ENCODE measurements at places on chromosomes 11 and 22.

DNA sequence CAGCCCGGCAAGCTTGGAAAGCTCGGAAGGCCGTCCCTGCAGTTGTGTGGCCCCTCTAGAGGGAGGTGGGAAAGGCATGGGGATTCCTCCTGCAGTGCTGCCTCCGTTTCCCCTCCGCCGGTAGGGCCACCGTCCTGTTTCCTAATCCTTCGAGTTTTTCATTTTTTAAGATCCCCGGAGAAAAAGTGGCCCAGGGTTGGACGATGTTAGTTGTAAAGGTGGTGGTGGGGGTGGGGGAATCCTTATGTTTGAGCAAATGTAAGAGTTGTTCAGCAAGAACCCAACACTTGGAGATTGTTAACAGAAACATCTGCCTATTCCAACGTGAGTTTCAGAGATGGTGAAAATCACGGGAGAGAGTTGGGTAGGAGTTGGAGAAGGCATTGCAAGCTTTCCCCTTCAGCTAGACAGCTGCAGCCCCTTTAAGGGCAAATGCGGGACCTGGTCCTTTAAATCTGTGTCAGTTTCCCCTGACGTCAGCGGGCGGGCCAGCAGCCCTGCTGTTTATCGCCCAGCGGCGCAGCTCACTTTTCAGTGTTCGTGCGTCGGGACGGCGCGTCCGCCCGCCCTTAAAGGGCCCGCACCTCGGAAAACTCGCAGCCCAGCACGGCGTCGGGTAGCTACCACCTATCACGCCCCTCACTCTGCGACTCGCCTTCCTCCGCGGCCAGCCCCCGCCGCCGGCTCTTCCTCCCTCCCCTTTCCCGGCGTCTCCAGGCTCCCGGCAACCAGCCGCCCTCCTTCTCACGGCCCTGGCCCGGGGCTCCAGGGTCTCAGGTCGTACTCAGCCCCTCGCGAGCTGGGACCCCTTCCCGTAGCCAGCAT is at the start of gene SIDT2:
TSS of gene SIDT2 (plus strand) at position 534 of the 825 bp plus-strand sequence. CDS start 521 bp downstream, outside the sequence.
- peak; percentile 98 for DNase-seq

DNA sequence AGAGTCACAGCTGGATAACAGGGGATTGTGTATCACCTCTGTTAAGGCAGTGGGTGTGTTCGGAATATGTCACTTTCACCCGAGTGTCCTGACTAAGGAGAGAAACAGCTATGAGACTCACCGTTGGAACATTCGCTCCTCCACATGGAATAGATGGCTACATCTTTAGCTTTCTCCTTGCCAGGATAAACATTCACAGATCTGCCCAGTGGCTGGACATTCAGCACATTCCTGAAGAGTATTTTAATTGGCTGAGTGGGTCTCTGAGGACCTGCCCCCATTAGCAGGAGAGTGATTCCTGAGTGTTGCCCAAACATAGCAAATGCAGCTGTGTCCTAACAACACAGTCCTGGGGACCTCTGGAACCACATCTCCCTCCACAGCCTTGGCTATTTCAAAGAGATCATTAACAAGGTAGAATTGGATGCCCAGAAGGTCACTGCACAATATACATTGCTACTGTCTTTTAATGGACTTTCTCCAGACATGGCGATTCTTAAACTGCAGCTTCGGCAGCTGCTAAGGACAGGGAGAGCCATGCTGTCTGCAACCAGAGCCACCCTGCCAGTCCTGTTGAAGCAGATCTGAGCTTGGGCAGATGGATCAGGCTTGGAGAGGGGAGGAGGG is 435.0 kb upstream of the CADM1 start:
- no peak for DNase-seq

DNA sequence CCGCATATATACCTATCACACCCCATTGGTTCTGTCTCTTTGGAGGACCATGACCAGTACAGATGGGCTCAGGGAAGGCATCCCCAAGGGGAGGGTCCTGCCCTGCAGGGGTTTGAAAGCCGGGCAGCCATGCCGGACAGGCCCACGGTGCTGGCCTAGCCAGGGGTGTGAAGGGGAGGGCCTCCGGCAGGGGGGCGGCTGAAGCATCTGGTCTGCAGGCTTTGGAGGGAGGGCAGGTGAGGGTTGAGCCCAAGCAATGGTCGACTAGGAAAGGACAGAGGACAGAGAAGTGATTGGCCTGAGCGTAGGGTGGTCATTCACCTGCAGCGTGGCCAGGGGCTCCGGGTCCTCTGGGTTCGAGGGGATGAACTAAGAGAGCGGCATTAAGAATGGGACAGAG is 11.2 kb upstream of the CTSD start:
- DNase-seq = no peak

DNA sequence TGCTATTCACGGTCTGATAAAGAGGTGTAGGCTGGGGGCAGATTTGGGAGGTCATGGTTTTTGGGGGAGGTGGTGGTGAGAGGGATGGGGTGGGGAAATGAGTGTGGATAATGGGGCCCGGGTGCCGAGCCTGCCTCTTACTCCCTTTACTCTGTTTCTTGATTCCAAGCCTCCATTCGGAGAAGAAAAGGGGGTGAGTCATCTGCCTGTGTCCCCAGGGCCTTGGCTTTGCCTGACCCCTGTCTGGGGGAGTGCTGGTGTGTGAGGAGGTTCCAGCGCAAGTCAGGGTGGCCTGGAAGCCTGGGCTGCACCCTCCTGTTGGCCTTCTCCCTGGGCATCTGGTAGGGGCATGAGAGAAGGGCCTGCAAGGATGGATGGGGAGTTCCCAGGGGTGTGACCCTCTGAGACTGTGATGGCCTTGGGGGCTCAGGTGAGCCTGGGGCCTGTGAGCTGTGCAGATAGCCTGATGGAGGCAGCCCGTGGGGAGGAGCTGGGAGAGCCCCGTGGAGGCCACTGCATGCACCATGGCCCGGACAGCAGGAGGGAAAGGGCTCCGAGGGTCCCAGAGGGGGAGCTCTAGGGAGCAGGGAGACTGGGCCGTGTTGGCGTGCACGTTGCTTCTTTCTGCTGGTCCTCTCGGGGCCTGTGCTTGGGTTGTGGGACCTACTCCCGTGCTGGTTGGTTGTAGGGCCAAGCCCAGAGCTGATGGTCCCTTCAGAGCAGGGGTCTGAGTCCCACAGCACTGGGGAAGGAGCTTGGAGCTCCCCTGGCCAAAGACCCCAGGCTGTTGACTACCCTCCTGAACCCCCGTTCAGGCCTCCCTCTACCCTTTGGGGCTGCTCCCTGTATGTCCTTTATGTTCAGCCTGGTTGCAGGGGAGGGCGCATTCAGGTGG is 26.3 kb upstream of the ACR start:
- DNase-seq = no peak

DNA sequence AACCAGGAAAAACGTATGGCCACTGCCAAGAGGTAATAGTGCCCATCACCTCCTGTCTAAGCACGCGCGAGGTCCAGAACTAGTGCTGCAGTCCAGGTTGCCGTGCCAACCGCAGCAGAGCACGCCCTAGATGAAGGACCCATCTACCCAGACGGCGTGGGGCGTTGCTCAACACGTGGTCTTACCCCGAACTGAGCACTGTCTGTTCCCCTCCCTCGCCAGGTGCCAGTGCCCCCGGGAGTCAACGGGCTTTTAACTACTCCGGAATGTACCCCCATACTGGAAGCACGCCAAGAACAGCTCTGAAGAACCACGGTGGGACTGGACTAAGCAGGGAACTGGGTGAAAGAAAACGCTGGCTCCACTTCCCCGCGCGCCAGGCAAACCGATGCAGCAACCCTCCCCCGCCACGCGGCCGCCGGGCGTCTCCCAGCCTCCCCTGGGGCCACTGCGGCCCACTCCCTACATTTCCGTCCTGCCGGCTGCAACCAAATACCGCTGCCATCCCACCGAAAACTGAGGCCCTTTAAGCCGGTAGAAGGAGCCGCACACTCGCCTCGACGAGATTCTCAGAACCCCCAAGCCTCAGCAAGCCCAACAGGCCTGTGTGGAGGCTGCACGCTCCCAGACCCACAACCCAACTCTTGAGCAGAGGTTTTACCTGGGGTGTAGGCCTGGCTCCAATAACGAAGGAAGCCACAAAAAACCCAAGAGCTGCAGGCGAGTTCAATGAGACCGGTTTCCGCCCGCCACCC is at the start of gene HSPA8:
TSS of gene HSPA8 (minus strand) at position 734 of the 755 bp plus-strand sequence. CDS start 812 bp downstream, outside the sequence.
- DNase-seq = peak; percentile 38
